Daoy (cell line): ENCODE measurements at places on chromosomes 6 and 20. TPM values are rescaled to one million over a fixed set of nuclear protein-coding genes. Genes with fewer than 3 reads are reported as not detected.

DNA sequence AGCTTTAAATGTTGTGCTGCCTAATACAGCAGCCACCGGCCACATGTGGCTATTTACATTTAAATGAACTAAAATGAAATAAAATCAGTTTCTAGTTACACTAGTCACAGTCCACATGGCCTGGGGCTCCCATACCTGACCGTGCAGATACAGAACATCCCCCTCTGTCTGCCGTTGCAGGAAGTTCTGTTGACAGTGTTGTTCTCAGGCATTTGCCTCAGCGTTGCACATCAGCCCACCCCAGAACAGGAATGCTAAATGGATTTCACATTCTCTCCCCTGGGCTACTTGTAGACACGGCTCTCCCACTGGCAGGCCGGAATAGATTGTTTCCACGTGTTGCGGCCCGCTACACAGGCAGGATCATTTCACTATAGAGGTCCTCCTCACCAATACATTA lies 26.3 kb downstream of the JAG1 start:
- no peak for DNase-seq

GRCh38 chr6:20605581-20605980 lies 71.3 kb downstream of the CDKAL1 start:
- DNase-seq, result peak; percentile 9

GRCh38 chr20:20992686-20993360 lies 113.3 kb downstream of the LINC00237 start:
- no peak for DNase-seq

GRCh38 chr6:113600551-113601339 lies 256.4 kb upstream of the MARCKS start:
- DNase-seq, result no peak

GRCh38 chr20:38253571-38253970 lies 7.0 kb downstream of the KIAA1755 start:
- DNase-seq, result no peak

DNA sequence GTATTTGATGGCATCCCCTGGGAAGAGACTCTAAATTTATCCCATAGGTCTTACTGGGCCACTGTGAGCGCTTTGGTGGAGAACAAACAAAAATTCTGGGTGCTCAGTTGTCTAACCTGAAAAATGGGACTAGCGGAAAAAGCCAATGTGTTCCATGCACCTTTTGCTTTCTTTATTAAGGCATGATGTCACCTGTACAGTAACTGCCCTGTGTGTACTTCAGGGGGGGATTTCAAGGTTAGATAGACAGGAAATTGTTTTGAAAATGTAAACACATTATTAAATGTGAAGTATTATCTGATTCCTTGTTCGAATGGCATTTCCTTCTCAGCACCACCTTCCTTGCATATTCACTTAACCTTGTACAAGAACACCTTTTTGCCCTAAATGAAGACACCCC lies 1.2 kb upstream of the EDN1 start:
- no peak for DNase-seq

GRCh38 chr20:32984196-32984595 lies 20.0 kb downstream of the SUN5 start:
- DNase-seq, result no peak

GRCh38 chr6:7891078-7891872 lies 19.3 kb downstream of the TXNDC5 start:
- DNase-seq, result no peak

GRCh38 chr20:13313201-13313600 lies 92.1 kb downstream of the ISM1 start:
- DNase-seq, result no peak

- DNase-seq, result peak; percentile 74
Measured at GRCh38 chr6:112296122-112296521, 41.8 kb upstream of the LAMA4 start.

DNA sequence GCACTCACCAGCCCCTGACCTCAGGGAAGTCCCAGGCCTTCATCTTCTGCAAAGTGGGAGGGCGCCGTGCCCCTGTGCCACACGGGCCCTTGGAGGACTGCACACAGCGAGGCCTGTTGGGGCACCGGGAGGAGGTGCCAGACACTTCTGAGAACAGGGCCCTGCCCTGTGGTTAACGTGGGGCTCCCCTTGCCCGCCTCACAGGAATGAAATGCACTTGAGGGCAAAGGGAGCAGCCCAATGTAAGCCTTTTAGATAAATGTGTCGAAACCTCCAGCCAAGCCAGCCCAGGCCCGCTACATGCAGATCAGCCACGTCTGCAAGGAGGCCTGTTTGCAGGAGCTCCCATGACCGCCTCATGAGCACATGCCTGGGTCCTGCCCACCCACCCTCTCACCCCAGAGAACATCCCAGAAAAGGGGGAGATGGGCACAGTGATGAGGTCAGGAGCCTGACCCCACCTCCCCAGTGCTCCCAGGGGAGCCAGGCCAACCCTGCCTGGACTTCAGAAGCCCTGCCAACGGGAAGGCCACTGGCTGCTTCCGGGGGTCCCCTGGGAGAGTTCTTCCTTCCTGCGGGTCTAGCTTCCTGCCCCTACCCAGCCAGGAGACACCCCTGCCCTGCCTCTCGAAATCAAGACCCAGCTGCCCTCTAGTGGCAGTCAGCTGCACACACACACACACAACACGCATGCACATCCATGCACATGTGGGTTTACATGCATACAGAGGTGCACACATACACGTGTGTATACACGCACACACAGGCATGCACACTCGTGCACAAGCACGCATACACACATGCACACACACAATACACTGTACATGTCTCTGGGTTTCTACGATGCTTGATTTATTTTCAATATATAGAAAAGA lies 178.7 kb downstream of the TAF4 start:
- DNase-seq, result peak; percentile 58

GRCh38 chr20:32523613-32524213 lies 61.4 kb downstream of the NOL4L start:
- DNase-seq, result no peak

GRCh38 chr6:1624058-1624850 lies 14.5 kb downstream of the FOXC1 start:
- peak; percentile 42 for DNase-seq

The FOXC1 gene
- total RNA-seq, result 5.9 and 7.0 TPM in 2 replicates

The CLDN20 gene
- 0.54 TPM in 1 of 2 replicates, not detected in the other for total RNA-seq

The RAET1L gene
- 0.36 and 1.1 TPM in 2 replicates for total RNA-seq

The RCAN2 gene
- total RNA-seq, result 1.6 and 2.0 TPM in 2 replicates

The SULF2 gene
- total RNA-seq, result 3.7 and 5.7 TPM in 2 replicates
